Body of pancreas (tissue), 4 donors: ENCODE measurements at places on chromosomes 7 and 10. TPM values are rescaled to one million over a fixed set of nuclear protein-coding genes. Genes with fewer than 3 reads are reported as not detected.

CYP2E1 gene
- total RNA-seq: 3.9 TPM

OR13A1 gene
- not detected for total RNA-seq

SMKR1 gene
- not detected for total RNA-seq

SLC39A12 gene
- not detected for total RNA-seq

KLHDC10 gene
- 15.6 TPM for total RNA-seq

ZPBP gene
- total RNA-seq: not detected

OPN1SW gene
- not detected for total RNA-seq

CADPS2 gene
- 63.9 TPM for total RNA-seq
